ENCODE measurements at places on chromosomes 7 and 10.

GRCh38 chr10:18195060-18195799 lies 55.0 kb downstream of the CACNB2 start:
- no peak for DNase-seq

GRCh38 chr7:44326261-44327125 lies 1.1 kb upstream of the CAMK2B start:
- no peak for DNase-seq

DNA sequence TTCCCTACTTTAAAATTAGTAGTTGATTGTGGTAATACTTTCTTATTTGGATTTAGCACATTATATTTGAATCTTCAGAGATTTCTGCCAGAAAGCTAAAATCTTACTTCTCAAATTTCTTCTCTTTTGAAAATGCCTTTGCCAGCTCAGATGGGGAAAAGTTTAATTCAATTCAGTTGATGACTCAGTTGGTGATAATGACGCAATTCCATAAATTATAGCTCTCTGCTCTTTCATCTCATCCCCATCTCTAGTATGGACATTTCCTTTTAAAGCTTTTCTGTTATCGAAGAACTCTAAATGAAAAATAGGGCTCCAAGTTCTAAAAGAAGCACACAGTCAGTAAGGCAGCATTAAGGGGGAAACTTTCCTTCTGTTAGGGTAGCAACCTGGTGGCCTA lies 25.5 kb downstream of the RNLS start:
- no peak for DNase-seq

DNA sequence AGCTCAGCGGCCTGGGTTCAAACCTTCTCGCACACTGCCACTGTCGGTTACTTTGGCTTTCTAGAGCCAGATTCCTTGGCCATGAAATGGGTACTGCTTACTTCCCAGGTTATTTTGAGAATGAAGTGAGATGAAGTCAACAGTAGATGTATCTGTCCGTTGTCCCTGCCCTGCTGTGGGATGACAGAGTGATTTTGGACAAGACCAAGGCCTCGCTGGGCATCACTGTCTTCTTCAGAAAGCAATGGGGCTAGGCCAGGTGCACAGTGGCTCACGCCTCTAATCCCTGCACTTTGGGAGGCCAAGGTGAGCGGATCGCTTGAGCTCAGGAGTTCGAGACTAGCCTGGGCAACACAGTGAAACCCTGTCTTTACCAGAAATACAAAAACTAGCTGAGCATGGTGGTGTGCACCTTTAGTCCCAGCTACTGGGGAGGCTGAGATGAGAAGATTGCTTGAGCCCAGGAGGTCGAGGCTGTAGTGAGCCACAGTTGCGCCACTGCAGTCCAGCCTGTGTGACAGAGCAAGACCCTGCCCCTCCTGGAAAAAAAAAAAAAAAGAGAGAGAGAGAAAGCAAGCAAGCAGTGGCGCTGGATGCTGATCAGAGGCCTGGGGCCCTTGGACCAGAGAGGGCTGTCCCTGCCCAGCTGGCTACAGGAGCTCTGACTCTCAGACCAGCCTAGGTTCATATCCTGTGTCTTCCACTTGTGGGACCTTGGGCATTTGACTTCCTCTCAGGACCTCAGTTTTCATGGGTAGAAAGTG lies 25.8 kb downstream of the ZMIZ1 start:
- DNase-seq = no peak

DNA sequence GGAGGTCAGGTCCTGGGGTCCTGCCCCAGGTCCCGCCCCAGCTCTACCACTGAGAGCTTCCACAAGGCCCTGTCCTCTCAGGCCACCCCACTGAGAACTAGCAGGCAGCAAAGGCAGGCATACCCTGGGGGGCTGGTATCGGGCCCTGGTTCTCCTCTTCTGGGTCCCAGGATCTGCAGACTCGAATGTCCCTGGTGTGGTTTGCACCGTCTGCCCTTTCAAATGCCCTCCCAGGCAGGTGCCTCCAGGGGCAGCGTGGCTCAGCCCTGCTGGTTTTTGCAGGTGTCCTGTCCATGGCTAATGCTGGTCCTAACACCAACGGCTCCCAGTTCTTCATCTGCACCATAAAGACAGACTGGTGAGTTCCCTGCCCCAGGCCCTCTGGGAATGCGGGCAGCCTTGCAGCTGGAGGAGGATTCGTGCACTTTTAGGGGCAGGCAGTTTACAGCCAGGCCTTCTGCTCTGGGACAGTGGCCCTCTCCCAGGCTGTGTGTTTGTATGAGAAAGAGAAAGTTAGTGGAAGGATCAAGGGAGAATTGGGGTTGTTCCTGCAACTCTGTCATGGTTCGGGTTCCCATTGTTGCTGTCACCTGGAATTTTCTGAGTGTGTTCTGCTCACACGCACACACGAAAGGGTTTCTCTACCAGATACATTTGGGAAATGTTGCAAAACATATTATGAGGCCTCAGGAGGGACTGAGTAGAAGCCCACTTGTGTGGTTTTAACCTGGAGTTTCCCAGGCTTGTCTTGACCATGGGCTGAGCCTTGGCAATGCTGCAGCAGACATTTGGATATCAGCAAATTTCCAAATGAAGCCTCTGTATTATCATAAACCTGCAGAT lies 5.0 kb downstream of the PPIF start:
- no peak for DNase-seq

DNA sequence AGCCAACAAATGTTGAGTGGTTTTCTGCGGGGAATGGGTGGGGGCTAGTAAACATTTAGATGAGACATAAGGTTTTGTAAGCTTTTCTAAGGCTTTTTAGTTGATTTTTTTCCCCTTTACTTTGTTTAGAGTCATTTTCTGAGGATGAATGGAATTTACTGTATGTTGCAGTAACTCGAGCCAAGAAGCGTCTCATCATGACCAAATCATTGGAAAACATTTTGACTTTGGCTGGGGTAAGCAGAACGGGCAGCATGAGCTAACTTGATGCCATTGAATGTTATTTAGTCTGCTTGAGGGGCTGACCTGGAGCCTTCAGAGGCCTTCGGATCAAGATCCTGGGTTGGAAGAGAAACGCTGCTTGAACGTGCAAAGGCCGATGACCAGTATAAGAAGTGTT lies 37.3 kb downstream of the FBH1 start:
- no peak for DNase-seq

GRCh38 chr7:17408904-17409290 lies 110.4 kb downstream of the AHR start:
- no peak for DNase-seq

DNA sequence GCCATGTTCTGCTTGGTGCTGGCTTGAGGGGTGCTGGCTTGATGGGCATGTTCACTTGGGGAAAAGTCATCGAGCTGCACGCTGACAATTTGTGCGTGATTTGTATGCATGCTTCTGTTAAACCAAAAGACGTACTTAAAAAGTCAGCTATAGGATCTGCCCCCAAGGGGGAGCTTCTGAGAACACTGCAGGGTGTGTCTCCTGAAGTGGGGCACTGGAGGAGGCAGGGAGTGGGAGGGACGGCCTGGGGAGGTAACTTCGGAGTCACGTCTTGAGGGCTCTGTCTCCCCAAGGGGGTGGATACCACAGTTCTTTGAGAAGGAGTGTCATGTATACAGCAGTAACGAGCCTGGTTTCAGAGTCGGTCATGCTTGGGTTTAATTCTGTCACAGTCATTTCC lies 406.5 kb downstream of the PLXNA4 start:
- DNase-seq = no peak

- peak; percentile 28 for DNase-seq
Measured at GRCh38 chr10:43373461-43373860, 2.0 kb downstream of the FXYD4 start.

DNA sequence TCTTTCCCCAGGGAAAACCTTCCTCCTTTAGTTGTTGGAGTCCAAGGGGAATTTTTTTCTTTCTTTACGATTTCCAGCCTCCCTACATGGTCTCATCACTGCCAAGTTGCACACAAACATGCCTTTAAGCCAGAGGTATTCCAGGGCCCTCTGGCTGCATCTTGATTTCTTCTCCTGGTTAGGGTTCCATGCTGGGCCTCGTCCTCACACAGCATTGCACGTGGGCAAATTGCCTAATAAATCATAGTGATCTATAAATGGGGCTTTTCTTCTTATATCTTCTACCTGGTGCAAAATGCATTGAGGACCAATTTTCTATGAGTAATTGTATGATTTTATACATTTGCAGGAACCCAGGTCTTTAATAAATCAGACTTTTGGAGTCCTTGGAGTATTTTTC lies 284.2 kb downstream of the C7orf25 start:
- no peak for DNase-seq

DNA sequence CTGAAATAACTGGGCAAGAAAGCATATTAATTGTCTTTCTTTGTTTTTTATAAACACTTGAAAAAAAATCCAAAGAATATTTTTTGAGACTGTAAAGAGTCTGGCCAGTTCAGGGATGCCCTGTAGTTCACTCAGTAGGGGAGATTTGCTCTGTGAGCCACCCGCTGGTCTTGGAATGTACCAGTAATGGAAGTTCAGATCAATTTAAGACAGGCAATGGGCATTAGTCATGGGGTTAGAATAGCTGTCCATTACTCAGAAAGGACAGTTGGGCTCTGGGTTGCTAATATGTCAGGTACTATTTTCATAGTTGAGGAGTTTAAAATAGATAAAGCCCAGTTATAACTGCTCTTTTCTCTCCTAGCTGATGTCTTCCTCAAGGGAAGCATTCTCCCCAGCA lies 38.7 kb downstream of the A1CF start:
- no peak for DNase-seq

GRCh38 chr7:156897673-156898072 lies 4.7 kb upstream of the LMBR1 start:
- DNase-seq = no peak

DNA sequence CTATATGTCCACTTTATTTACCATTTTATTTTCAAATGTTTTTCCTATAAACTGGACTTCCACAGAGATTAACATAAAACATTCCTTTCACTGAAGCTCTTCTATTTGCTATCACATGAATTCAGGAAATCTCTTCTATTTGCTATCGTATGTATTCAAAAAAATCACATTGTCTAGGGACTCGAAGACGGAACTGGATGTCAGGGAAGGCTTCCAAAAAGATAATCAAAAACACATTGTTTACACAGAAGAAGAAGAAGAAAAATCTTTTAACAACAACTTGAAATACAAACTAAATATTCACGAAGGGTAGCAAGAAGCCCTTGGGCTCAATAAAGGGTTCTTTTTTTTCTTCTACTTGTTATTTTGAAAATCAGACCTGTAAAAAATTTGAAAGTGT lies 426.1 kb upstream of the LRRN3 start:
- no peak for DNase-seq

Measured in D341Med (cell line).